ENCODE measurements at places on chromosomes 11 and 22.

DNA sequence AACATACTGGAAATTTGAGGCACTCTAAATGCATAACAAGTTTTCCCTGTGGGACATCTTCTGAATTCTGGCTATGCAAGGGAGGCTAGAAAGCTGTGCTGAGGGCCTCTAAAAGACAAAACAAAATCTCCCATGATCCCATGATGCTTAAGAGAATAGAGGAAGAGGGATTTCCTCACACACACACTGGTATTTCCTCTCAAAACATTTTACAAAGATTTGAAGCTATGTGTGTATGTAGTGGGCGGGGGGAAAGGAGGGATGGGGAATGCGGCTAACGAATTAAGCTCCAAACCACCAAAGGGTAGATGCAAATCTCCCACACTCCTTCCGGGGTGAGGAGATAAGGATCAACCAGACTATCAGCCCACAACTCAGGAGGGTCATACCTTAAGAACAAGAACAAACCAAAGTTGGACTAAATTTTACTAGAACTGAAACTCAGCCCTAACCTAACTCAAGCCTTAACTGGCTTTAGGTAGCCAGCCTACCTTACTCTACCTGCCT is 6.0 kb downstream of the OR2AT4 start:
- DNase-seq: no peak

GRCh38 chr22:36510966-36511881 is 4.4 kb upstream of the FOXRED2 start:
- peak; percentile 12 for DNase-seq

DNA sequence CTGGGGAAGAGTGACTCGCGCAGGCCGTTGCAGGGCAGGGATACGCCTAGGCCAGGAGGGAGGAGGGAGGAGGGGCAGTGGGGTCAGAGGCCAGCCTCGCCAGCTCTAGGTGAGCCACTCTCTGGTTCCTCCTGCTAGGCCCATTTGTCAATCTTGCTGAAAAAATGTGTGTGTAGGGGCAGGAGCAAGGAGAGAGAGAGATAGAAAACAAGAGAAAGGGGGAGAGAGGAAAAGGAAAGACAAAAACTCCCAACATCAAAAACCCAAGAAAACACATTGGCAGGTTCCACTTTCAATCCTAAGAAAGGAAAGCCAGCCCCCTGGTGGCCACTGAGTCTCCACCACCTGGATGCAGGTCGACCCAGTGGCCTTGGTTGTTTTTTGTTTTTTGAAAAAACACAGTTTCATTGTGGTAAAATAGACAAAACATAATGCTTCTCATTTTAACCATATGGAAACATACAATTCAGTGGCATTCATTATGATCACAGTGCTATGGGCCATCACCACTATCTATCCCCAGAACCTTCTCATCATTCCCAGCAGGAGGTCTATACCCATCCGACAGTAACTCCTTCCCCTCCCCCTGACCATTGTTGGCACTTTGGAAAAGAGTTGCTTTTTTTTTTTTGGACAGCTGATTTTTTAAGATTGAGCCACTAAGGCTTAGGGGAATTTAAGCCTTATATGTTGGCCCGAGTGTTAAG is 10.9 kb downstream of the OMP start:
- DNase-seq: no peak

DNA sequence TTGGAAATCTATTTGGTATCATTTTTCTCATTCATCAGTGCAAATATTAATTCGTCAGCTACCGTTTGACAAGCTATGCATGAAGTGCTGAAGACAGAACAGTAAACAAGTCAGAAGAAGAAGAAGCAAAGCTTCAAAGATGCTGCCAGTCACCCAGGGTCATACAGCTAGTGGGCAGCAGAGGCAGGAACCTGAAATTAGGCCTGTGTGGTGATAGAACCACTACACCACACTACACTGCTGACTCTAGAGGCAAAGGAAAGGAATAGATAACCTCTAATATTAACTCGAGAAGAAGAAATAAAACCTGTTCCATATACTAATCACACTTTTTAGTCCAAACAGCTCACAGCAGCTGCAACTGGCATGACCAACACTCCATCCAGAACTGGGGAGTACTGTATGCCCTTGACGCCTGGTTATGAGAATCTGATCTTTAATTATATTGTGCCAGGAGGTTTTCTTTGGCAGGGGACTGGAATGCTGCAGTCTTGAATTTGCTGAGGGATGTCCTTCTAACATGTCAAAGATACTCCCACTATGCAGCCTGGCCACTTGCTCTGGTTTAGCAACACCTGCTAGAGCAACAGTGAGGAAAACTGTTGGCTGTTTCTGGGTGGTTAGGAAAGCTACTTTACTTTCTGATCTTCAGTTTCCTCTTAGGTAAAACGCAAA is 73.0 kb downstream of the PAK1 start:
- DNase-seq: no peak

GRCh38 chr11:68432874-68433273 is 27.7 kb upstream of the PPP6R3 start:
- DNase-seq: no peak

GRCh38 chr22:29202212-29203192 is 3.2 kb upstream of the EMID1 start:
- DNase-seq: peak; percentile 79

GRCh38 chr11:118872403-118872821 is 11.3 kb upstream of the CXCR5 start:
- no peak for DNase-seq

- DNase-seq: no peak
Measured at GRCh38 chr11:38191101-38191500, 1593.1 kb upstream of the RAG2 start.

DNA sequence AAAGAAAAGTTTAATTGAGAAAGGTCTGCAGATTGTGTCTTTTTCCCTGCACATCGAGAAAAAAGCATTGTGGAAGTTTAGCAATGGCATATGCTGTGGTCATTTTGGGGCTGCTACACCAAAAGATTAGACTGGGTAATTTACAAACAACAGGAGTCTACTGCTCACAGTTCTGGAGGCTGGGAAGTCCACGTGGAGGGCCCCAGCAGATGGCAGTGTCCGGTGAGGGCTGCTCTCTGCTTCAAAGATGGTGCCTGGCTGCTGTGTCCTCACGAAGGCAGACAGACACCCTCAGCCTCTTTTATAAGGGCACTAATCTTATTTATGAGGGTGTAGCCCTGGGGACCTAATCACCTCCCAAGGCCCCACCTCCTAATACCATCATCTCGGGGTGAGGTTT is 21.1 kb downstream of the PHF21B start:
- no peak for DNase-seq

DNA sequence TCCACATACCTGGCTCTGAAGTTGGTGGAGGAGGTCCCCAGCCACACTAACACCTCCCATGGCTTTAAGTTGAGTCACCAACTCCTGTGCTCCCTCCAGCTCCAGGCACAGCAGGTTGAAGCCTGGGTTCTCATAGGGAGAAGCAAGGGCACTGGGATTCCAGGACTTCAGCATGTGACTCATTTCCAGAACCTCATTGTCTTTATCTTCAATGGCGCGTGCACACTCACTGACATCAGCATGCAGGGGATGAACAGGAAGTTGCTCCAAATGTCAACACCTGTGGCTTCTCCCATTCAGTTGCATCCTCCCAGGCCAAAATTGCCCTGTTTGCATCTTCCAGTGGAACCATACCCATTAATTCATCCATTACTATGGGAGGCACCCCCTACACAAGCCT is 5.8 kb upstream of the UBQLNL start:
- no peak for DNase-seq

DNA sequence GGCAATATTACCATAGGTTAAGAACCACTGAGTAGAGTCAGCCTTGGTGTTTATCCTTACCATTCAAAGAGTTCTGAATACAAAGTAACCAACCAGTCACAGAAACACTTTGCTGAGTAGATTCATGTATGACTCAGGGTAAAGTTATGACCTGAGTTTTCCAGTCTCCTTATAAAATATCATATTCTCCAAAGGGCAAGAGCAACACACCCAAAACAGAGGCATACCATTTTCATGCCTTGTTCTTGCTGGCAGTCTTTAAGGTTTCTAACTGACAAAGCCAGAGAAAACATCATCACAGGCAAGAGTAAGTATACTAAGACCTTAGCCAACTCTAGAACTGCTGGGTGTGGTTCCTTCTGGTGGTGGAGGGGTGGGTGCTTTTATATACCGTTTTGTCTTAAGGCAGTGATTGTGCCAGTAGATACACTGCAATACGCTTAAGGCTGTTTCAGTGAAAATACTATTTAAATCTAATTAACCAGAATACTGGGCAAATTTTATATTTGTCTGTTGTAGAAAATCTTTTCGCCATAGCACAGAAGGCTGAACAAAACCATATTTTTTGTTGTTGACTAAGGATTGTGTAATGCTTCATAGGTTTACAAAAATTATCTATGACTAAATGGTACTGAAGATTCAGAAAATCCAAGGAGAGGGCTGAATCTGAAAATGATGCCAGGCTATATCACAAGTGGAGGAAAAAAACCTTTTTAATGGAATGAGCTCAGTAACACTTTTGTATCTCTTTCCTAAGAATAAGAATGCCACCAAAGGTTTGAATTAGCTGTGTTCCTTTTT is 3.0 kb downstream of the ATL3 start:
- no peak for DNase-seq

DNA sequence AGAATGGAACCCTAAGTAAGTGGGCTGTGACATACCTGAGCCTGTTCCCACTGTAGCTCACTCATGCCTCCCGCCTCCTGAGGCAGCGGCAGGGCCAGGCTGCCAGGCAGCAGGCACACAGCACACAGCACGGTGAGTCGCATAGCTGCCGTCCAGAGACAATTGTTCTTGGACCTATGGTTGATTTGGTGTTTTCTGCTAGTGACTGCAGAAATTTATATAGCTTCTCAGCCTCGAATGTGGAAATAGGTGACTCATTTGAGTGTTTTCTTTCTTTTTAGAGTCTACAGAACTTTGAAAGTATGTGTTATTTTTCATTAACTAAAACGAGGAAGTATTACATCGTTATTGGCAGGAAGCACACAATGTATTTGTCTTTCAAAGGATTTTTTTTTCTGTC is at the start of gene MMP7:
Gene MMP7 (minus strand): TSS at position 190 of the 400 bp plus-strand sequence. CDS start 47 bp downstream, at position 143.
- DNase-seq: no peak

DNA sequence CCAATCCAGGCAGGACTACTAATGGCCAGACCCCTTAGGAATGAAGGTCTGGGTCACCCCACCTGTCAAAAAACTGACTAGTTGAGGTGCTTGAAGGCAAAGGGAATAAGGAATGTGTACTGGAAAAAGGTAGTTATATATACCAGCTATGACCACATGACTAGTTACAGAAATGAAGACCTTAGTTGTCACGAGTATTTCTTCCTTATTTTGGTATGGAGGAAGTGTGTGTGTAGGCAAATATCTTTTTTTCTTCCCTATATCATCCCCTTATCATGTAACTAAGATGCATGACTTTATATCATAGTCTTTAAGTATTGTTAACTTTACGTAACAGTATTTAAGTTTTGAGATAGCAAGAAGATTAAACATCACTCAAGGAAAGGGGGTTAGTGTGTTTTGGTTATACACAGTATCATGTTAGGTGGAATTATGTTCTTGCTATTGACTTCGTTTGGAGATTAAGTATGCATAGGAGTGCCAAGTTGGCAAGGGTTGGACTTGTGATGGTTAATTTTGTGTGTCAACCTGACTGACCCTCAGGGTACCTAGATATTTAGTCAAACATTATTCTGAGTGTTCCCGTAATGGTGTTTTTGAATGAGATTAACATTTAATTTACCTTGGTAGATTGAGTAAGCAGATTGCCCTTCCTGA is 38.2 kb upstream of the NARS2 start:
- DNase-seq: no peak

- DNase-seq: no peak
Measured at GRCh38 chr11:61080986-61081590, 21.2 kb upstream of the CD5 start.

DNA sequence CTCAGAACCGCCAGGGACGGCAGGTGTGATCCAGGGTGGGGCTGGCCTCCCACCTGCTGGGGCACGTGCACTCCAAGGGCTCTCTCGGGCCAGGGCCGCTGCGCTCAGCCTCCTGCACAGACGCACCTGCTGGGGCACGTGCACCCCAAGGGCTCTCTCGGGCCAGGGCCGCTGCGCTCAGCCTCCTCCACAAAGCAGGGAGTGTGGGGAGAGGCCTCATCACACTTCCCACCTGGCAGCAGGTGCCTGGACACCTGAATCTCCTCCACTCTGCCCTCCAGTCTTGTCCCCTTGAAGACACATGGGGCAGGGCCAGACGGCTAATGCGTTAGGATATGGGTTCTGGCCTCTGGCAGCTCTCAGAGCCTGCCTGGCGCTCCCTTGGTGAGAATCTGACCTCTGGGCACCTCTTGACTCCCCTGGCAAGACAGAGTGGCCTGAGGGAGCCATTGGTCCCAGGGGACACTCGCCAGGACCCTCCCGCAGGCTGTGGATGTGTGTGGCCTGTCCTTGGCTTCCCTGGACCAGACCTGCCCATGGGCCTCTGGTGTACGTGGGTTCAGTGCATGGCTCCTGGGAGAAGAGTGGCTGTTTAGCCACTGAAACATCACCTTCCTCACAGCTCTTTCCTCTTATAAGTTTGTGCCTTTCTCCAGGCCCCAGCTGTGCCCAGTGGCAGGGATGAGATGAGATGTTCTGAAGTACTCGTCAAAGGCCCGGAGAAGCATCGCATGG is 73.5 kb downstream of the BRD1 start:
- no peak for DNase-seq

DNA sequence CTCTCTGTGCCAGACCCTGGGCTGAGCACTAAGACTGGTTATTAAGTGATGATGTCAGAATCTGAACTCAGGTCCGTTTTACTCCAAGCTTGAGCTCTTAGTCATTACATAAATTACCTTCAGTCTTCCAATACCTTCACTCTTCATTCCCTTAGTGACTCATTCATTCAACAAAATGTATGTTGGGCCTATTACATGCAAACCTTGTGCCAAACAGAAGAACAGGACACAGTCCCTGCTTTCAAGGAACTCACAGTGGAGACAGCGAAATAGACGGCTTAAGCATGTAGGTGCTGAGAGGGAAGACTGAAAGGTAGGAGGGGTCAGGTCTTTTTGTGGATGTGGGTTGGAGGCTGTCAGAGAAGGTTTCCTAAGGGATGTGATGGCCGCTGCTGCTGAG is 3.3 kb downstream of the KCTD14 start:
- no peak for DNase-seq

DNA sequence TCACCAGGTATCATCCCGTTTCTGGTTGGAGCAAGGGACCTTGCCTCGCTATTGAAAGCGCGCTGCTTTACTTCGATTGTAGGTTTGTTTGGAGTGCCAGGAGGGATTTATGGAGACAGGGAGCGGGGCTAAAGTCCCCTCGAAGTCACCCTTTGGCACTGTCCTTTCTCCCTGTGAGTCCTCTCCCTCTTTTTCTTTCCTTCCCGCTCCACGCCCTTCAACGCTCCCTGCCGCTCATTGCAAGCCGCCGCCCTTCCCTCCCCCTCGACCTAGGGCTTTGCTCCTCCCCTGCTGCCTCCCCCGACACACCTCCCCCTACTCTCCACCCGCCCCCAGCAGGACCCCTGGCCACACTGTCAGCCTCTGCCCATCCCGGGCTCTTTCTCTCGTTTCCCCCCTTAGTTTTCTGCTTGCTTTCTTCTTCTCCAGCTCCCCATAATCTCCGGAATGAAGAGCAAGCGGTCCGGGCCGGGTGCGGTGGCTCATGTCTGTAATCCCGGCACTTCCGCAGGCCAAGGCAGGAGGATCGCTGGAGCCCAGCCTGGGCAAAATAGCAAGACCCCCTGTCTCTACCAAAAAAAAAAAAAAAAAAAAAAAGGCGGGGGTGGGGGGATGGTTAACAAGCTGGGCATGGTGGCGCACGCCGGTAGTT is 41.0 kb downstream of the AHNAK start:
- no peak for DNase-seq

GRCh38 chr22:46175631-46176030 is 25.3 kb downstream of the PPARA start:
- no peak for DNase-seq

Measured in stimulated activated CD8-positive, alpha-beta memory T cell treated with anti-CD3 and anti-CD28 coated beads, Interleukin-15, amount 100 ng/mL, for 48 hours (primary cell).